ENCODE measurements at places on chromosomes 7 and 10.

- DNase-seq, result no peak
Observed at GRCh38 chr10:88803641-88804040, 1.1 kb downstream of the LIPM start.

DNA sequence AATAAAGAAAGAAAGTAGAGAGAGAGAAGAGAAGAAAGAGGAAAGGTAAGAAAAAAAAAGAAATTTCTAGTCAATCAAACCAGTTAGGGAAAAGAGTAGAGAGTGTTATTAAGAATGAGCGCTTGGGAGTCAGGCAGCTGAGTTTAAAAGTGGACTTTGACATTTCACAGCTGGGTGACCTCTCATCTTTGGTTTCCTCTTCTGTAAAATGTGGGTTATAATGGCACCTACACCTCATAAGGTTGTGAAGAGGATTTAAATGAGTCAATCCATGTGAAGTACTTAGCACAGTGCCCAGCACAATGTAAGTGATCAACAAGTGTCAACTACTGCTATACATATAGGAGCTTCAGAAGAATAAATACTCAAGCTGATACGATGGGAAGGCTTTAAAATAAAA, 12.2 kb downstream of the HOXA1 start:
- no peak for DNase-seq

DNA sequence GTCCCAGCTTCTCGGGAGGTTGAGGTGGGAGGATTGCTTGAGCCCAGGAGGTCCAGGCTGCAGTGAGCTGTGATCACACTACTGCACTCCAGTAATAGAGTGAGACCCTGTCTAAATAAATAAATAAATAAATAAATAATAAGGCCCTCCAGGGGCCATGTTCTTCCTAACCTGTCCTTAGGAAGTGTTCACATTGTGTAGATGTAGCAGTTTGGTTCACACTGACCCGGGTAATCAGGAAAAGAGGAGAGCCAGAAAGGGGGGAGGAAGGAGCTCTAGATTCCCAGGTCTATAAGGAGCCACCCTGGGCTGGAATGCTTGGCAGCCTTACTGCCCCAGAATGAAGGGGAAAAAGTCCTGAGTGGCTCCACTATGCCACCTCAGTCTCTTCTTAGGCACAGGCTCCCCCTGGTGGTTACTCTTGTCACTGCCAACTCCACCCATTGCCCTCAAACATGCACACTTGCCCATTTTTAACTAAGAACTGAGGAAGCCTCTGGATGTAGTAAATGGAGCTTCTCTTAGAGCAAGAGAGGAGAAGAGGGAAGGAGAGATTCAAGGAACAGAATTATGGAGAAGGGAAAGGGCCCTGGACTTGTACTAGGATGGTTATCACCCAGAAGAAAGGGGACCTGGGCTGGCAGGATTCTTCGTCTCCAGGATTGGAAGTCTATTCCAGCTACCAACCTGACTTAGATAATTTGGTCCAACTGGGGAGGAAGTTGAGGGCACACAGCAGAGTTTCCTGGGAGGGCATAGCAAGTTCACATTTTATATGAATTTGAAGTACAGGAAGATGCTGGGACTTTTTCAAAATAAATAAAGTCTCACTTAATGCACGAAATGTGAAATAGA, 7.8 kb downstream of the HPS6 start:
- DNase-seq, result peak; percentile 71

DNA sequence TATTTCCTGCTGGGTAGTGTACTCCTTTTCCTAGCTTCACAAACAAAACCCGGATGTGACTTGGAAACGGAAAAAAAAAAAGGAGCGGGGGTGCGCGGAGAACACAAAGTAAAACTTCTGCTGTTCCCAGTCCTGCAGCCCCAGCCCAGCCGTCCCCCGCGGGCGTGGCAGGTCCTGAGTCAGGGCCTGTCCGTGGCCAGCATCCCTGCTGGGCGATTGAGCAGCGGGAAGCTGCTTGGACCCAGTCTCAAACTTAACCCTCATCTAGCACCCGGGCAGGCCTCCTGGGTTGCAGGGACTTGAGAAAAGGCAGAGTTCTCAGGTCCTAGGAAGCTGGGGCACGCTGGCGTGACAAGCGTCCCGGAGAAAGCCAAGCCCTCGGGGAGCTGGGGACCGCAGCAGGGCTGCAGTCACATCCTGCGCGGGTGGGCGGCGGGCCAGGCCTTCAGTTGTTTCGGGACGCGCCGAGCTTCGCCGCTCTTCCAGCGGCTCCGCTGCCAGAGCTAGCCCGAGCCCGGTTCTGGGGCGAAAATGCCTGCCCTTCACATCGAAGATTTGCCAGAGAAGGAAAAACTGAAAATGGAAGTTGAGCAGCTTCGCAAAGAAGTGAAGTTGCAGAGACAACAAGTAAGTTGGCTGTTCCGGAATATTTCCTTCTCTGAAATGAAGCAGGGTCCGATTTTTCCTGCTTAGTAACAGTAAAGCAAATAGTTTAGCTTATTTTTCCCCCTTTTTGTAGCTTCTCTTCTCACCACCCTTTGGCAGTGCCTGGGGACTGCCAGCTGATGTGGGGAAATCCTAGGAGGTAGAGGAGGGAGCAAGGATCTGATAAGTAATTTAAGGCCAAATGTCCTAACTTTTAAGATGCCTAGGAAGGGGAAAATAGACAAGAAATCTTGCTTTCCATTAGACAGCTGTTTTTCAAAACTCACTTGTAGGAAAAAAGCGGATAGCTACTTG, at the start of gene GNG11:
Gene GNG11 (plus strand): TSS at position 129 of the 960 bp plus-strand sequence. CDS start 403 bp downstream, at position 532.
- DNase-seq, result no peak

DNA sequence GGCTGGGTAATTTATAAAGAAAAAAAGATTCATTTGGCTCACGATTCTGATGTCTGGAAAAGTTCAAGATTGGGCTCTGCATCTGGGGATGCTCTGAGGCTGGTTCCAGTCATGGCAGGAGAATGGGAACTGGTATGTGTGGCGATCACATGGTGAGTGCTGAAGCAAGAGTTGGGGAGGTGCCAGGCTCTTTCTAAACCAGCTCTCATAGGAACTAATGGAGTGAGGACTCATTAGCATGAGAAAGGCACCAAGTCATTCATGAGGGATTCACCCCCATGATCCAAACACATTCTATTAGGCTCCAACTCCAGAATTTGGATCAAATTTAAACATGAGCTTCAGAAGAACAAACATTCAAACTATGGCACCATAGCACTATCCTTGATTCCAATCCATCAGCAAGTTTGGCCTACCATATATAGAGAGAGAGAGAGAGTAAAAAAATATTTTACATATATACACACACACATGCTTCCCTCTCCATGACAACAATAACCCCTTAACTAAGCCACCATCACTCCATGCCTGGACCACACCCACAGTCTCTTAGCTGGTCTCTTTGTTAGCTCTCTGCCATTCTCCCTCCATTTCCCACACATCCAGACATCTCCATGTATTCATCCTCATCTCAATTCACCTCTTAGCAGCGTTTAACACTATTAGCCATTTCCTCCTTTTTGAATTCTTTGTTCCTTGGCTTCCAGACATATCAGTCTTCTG, 57.9 kb downstream of the NPY start:
- DNase-seq, result no peak

- DNase-seq, result no peak
Observed at GRCh38 chr7:70736715-70737460, 395.1 kb upstream of the GALNT17 start.

- no peak for DNase-seq
Observed at GRCh38 chr10:119001717-119002500, 27.6 kb upstream of the NANOS1 start.

DNA sequence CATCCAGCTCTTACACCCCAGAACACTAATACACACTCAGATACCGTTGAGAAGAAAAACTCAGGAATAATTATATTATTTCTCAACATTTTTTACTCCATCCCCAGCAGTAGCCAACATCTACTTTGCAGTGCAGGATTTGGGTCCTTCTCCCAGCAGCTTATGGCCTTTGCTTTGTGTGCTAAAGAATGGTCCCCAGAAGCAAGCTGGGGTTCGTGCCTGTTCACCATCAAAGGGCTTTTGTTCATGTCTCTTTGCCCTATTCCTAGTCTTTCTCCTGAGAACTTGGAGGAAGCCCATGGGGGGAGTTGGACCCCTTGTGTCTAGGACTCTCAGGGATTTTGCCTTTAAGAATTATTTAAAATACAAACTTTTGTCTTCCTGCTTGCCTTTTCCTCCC, 100.4 kb downstream of the ZNF277 start:
- DNase-seq, result no peak

DNA sequence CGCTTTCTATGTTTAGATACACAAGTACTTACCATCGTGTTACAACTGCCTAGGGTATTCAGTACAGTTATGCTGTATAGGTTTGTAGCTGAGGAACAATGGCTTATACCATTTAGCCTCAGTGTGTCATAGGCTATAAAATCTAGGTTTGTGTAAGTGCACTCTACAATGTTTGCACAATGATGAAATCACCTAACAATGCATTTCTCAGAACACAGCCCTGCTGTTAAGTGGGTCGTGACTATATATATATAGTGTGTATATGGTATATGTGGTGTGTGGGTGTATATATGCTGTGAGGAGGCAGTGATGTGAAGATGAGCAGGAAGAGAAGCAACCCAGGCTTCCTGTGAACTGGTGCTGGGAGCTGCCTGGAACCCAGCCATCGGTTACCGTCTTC, 65.6 kb upstream of the MKI67 start:
- no peak for DNase-seq

All from SW 1271 (cell line).